Pancreas (tissue), 10 donors: ENCODE measurements at places on chromosomes 6 and 20.
A peak's percentile ranks its signal among the peaks of the same experiment; 100 is the strongest.

GRCh38 chr6:106509420-106510089 lies 119.7 kb downstream of the RTN4IP1 start:
- DNase-seq, result no peak

DNA sequence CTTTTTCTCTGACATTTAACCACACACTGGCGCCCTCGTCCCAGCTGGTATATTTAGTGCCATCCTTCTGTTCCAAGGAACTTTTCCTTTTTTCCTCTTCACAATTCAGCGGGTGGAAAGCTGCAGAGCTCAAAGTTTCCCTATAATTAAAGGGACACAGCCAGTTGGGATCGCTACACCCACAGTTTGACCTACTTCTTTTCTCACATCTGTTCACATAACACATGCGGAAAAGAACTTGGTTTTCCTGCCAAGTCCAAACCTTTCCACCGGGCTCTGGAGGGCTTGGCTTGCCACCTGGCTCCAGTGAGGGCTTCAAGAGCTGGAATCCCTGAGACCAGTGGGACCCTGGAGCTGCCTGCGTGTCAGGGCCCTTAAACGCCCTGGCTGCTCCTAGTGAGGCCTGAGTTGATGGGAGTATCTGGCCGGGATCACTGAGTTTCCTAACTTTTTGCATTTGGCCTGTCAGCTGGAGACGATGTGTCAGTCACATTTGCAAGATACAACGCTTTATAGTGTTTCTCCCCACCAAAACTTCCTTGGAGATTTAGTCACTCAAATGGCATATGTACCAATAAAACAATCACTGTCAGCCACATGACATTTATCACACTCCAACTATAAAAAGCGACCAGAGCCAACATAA lies 176.0 kb downstream of the SASH1 start:
- DNase-seq, result no peak

- DNase-seq, result no peak
Observed at GRCh38 chr6:133568970-133569889, 319.7 kb upstream of the TCF21 start.

DNA sequence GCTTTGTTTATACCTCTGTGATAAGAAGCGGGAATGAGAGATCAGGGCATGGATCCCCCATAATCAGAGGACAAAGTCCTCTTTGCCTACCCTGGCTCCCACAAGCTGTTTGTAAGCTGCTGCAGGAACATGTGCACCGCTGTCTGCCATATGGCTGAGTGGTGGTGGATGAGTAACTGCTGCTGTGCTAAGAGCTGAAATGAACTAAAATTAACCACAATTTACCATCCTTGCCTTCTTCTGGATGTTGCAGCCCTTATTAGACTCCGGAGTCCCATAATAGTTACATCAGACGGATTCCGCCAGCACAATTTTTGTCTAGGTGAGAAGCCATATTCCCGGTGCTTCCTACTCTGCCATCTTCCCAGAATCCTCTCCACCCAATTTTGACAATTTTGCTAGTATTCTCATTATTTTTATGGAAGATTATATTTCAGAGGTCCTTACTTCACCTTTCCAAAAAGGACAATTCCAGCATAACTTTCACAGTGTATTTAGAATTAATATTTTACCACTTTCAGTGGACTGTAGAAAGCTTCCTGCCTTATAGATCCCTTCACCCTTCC lies 6.0 kb upstream of the CMTR1 start:
- no peak for DNase-seq

DNA sequence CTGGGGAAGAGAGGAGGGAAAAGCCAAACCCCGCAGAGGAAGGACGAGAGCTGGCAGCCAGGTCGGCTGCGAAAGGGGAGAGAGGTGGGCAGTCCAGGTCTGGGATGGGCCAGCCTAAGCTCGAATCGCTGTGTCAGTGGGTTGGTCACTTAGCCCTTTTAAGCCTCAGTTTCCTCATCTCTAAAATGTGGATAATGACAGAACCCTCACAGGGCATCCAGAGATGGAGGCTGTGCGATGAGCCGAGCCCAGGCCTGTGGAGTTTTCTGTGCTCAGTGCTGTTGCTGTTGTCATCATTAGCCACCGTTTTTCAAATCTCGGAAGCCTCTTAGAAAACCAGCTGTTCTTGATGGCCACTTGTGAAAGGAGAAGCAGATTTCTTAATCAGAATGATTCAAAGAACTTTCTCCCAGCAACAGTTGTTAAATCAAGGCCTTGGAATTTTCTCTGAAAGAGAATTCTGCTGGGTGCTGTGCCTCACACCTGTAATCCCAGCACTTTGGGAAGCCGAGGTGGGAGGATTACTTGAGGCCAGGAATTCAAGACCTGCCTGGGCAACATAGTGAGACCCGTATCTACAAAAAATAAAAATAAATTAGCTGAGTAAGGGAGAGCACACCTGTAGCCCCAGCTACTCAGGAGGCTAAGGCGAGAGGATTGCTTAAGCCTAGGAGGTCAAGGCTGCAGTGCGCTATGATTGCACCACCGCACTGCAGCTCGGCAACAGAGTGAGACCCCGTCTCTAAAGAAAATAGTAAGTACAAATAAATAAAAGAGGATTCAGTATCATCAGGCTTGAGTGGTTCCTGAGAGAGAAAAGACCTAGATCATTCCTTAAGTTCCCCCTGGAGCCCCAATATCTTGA lies 46.3 kb upstream of the ENTPD6 start:
- no peak for DNase-seq

- DNase-seq, result no peak
Observed at GRCh38 chr6:142845143-142845571, 99.8 kb downstream of the HIVEP2 start.

DNA sequence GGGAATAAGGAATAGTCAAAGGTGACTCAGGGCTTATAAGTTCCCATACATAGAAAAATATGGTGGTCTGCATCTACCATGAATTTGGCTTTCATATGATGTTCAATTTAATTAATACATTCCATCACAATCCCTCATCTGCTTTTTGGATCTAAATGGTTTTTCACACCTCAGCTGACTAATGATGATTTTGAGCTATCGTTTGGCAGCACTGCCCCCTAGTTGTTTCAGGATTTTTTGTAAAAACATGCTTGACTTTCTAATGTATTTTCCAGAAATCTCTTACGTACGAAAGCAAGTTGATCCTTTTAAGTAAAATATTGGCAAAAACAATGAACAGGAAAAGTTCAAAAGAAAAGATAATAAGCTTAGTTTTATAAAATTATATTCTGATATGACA lies 408.6 kb upstream of the ADGRB3 start:
- DNase-seq, result no peak

DNA sequence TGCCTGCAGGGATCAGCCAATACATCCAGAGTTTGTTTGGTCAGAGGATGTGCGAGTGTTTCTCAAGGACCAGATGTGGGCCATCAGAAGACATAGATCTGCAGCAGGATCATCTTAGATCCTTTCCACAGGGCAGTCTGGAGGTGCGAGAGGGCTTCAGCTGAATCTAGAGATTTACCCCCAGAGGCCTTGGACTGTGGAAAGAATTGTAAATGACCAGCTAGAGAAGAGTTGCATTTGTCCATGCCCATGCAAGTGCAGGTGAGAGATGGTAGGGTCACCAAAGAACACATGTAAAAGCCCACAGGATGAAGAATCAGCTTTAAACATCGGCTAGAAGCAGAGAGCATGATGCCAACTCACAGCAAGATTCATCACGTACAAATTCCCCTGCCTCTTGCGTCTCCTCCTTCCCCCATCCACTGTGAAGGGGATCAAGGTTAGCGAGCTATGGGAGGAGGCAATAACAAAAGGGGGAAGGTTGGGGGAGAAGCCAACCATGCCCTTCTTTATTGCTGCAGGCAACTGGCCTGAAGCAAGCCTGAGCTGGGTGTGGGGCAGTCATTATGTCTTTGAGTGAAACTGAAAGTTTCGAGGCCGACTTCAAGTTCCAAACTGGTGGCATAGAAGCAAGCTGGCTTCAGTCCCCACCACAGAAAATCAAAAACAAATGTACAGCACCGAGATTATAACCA lies 83.5 kb downstream of the SCML4 start:
- DNase-seq, result no peak

DNA sequence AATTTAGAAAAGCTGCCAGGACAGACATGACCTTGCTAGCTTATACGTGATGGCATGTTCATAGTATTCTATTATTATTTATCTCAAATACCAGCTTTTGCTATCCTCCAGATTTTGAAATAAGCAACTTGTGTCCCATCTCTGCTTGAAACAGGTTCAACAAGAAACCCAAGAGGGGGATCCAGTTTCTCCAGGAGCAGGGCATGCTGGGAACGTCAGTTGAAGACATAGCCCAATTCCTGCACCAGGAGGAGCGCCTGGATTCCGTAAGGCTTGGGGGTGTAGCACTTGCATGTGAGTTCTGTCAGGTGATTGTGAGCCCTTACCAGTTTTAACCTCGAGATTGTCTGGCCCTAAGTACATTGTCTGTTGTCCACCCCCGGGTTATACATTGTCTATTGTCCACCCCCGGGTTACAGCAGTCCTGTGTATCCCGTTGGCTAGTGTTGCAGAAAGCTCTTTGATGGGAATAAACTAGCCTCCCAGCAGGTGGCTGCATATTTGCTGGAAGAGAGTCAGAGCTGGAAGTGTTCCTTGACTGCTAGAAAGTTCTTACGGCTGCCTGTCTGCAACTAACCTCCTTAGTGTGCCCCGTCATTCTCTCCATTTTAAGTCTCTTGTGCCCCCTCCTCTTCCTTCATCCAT lies 61.4 kb upstream of the CSE1L start:
- peak; percentile 75 for DNase-seq

- DNase-seq, result no peak
Observed at GRCh38 chr6:165804331-165805066, 141.5 kb upstream of the PDE10A start.

DNA sequence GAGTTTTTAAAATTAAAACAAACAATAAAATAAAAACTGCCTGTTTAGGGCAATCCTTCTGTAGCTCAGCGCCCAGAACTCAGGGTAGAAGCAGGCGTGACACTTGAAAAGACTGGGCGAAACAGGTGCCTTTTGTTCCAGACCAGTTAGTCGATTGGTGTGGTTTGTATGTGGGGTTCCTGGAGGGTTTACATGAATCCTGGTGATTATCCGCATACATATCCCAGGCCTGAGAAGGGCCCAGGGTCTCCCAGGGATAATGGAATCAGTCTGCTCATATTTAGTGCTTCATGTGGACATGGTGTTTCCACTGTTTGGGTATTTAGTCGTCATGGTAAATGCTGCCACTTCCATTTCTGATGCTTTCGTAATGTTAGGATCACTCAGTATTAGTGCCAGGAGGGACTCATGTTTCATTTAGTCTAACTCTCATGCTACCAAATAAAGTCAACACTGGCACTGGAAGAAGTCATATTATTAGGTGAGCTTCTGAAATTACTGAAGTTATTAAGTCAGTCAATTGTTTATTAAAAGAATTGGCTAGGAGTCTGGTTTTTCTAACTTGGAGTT lies 116.5 kb downstream of the SAMD5 start:
- no peak for DNase-seq

GRCh38 chr6:19465760-19466159 lies 371.4 kb upstream of the ID4 start:
- no peak for DNase-seq

DNA sequence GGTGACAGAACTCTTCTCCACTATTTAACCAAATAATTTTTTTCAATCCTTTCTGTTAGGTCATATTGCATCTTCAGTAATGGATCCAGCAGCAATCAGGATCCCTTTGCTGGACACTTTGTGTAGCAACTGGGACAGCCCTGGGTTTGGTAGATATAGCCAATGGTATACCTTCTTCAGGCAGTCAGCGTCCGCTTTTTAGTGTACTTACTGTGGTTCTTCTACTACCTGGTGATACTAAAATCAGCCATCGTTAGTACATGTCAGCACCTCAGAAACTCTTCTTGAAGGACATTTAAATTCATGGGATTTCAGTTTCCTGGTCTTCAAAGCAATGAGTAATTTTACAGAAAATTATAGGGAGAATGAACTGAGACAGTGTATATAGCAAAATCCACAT lies 93.5 kb downstream of the ADGRG6 start:
- no peak for DNase-seq

DNA sequence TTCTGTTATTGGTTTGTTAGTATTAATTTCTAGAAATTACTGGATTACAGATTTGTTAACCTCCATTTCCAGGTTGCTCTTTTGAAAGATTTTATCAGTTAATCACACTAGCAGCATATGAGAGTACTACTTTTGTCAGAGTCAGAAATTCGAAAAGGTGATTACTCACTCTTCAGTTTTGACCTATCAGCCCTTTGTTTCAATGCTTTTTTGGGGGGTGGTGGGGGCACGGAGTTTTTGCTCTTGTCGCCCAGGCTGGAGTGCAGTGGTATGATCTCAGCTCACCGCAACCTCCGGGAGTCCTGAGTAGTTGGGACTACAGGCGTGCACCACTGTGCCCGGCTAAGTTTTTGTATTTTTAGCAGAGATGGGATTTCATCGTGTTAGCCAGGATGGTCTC lies 149.2 kb downstream of the JARID2 start:
- no peak for DNase-seq

- no peak for DNase-seq
Observed at GRCh38 chr6:25175681-25176080, 103.5 kb upstream of the CARMIL1 start.

DNA sequence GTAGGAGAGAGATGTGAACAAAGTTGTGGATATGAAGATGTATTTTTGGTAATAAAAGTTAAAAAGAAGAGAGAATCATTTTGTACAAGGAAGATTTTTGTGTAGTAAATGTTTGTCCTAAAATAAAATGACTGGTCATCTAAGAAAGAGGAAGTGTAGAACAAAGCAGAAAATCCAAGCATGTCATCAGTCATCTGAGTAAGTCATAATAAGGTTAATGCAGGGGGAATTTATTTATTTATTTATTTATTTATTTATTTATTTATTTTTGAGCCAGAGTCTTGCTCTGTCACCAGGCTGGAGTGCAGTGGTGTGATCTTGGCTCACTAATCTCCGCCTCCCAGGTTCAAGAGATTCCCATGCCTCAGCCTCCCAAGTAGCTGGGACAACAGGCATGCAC lies 15.7 kb upstream of the CGA start:
- no peak for DNase-seq

DNA sequence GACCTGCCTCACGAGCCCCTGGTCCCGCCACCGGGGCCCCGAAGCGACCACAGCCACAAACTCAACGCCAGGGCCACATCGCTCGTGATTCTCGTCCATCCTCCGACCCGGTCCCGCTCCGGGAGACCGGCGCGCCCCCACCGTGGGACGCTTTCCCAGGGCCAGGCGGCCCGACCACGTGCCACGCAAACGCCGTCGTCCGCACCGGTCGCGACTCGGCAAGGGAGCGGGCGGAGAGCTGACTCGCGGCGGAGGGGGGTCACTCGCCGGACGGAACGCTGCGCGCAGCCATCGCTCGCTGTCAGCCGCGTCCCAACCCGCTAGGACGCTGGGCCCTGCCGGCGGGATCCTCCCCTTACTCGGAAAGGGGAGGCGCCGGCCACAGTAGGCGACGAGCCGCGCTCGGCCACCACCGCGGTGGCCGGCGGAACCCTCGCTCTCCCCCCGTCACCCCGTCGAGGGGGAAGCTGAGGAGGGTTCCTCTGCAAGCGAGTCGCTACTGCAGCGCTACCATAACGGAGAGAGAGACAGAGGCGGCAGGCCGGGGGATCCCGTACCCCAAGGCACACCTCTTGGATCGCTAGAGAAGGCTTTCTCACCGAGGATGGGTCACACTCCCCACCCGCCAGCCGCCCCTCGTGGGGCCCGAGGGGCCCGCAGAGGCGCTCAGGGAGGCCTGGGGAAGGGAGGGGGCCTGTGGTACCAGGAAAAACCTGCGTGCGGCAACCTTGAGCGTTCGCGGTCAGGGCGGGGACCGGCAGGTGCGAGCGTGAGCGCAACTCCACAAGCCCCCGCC lies 511.8 kb upstream of the ZNF337 start:
- DNase-seq, result no peak
